ENCODE measurements at places on chromosomes 7 and 10.

- no peak for DNase-seq
These were observed 569.0 kb upstream of the SORCS1 start for GRCh38 chr10:107733328-107734130.

DNA sequence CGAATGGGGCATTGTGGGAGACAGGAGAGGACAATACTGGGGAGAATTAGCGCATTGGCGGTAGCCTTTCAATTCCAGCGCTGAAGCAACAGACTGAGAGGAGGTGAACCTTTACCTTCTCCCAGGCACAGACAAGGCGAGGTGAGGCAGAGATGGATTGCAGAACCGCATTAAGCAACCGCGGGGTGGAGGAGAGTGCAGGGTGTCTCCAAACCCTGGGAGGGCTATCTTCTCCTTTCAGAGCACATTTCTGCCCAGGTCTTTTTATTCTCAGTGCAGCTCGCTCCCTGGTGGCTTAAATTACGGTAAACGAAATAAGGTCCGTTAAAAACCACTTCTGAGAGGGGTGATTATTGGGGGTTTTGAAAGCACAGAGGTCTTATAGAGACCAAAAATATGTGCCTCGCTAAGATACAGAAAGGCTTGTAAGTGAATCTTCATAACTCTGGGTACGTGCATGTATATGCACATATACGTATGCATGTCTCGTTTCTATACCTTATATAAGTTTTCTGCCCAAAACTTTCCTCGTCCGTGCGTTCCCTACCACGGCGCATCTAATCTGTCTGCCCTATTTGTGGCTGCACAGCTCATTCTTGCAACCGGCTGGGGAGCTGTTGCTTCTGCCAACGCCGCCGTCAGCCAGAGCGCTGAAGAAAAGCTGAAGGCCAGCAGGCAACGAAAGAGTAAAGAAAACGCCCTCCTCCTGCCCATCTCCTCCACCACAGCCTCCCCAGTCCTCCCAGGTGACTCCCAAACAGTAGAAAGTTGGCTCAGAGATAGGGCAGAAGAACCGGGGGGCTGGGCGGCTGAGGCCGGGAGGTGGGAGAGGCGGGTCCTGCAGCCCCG is 895 bp upstream of the ZNF804B start:
- DNase-seq, result no peak

DNA sequence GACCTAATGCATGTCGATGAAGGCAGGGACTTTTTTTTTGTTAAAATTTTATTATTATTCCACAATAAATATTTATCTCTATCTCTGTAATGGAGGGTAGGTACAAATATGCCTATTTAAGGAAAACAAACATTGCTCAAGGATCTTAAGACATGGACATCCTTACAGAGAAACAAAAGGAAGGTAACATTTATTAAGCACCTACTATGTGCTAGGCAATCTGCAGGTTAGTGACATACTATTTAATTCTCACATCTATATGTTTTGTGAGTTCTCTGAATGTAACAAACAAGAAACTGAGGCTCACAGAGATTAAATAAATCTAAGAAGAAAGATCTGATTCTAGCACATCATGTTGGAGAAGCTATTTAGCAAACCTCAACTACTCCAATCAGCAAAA is 32.1 kb downstream of the LMOD2 start:
- DNase-seq, result no peak

GRCh38 chr10:65430979-65431378 is 1494.9 kb upstream of the LRRTM3 start:
- DNase-seq, result no peak

DNA sequence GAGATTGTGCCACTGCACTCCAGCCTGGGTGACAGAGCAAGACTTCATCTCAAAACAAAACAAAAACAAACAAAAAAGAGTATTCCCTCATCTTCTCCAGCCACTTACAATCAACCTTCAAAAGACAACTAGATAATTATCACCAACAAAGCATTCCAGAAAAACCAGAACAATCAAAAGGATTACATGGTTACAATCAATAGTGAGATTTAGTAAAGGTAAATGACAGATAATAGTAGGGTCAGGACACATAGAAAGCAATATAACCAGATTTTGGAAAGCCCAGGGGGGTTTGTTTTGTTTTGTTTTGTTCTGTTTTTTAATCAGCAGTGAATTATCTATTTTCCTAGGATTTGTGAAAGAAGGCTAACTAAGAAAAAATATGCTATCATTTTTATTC is 91.0 kb upstream of the PTN start:
- DNase-seq, result no peak

DNA sequence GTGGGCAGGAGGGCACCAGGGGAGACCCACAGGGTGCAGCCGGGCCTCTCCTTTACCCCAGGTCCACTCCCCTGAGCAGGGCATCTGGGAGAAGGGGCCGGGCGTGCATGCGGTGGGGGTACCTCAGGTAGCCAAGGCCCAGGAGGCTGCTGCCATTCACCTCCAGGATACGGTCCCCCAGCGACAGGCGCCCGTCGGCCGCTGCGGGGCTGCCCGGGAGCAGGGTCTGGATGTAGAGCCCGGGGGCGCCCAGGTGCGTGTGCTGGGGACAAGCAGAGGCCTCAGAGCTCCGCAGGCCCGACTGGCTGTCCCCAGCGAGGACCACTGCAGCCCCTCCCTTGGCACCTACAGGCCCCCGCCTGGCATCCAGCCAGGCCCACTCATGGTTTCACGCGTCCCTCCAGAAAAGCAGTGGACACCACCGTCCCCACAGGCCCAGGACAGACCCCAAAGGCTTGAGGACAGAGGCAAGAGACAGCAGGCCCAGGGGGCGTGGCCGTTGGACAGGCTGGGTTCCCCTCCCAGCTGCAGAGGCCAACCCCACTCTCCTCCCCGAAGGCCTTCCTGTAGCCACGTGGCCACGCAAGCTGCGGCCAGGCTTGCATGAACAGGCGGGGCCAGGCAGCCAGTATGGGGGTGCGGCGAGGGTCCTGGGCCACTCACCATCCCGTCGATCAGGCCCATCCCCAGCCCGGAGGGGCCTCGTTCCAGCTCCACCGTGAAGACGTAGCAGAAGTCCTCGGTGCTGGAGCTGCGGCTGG is 24.3 kb downstream of the AP5Z1 start:
- DNase-seq, result no peak

- no peak for DNase-seq
These were observed 144.1 kb downstream of the DLG5 start for GRCh38 chr10:77782328-77783061.

DNA sequence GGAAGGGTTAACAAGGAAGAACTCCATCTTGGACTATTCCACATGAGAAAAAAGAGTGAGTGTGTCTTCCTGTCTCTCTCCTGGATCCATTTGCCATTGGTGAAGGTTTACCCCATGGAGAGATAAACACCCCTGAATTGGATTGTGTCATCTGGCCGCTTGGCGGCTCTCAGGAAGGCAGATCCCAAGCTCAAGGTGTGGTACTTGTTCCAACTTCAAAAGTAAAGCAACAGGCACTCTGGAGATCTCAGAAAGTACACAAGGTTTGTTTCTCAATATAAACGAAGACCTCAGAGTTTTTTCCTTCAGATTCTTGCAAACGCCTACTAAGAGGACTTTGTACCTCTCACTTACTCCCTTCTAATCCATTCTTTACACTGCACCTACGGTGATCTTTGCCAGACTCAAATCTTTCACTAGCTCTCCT is 116.7 kb downstream of the REEP3 start:
- DNase-seq, result no peak

DNA sequence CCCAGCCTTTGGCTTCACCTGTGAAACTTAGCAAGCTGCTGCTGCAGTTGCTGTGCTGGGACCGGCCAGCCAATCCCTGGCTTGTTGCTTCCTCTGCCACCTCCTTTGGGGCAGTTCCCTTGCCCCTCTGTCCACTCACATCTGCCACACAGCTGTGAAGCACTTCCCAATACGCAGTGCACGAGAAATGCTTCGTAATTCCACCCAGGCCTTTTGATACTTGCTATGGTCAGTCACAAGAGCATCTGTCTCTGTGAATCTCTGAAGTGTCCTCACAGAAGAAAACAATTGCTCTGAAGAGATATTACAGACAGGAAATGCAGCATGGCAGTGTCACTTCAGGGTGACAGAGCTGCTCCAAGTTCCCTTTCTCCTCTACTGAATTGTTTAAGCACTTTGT is 208.5 kb downstream of the PTEN start:
- no peak for DNase-seq
